ENCODE measurements at places on chromosomes 1 and 21. TPM values are rescaled to one million over a fixed set of nuclear protein-coding genes. Genes with fewer than 3 reads are reported as not detected.

GRCh38 chr1:166839600-166840308 is 479 bp downstream of the POGK start:
- peak; percentile 66 for DNase-seq

DNA sequence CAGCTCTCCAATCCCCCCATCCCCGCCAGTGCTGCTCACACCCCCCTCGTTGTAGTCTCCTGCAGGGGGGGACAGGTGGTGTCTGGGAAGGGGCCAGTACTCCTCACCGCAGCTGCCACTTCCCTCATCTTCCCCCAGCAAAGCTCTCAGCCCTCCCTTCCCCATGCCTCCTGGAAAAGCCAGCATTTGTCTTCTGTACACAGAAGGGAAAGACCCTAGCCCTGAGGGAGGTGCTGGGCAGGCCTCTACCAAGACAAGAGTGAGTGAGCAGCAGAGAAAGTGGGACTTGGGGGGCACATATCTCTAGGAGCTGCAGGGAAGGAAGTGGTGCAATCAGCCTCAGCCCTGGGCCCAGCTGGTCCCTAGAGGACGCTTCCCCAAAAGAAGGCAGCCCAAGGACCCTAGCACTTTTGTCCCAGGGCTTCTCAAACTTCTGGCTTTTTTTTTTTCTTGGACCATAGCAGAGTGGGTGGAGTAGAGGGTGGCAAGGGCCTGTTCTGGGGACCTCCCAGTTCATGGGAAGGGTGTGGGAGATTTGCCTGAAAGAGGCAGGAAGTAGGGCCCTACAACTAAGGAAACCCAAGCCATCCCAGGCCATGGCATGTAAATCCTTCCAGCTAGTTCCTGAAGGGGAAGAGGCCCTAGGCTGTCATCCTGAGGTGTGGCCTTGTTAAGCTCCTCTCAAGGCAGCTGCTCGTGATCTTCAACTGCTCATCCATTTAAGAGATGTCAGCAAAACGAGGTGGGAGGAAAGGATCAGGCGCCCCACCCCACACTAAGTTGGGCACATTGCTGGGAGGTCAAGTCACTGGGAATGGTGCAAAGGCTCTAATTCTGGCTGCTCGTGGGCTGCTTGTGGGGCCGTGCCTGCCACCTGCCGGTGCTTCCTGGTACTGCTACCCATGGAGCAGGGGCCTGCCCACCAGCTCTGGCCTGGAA is 12.6 kb downstream of the ZC3H12A start:
- peak; percentile 88 for DNase-seq

- DNase-seq = no peak
Observed at GRCh38 chr1:47618222-47618720, 180.4 kb downstream of the FOXD2 start.

DNA sequence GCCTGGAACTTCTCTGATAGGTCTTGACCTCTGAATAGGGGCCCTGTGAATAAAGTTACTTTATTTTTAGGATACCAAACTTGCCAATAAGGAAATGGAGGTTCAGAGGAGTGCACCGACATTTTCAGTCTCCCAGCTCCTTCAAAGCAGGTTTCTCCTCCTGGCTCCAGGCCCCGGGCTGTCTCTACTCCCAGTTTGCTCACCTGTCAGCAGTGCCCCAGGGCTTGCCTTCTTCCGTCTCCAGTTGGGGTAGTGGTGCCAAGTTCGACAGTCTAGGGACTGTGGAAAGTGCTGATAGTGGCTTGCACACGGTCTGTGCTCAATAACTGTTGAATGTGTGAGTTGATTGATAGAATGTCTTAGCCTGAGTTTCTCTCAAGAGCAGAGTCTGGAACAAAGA is 149.2 kb downstream of the ACTL8 start:
- no peak for DNase-seq

DNA sequence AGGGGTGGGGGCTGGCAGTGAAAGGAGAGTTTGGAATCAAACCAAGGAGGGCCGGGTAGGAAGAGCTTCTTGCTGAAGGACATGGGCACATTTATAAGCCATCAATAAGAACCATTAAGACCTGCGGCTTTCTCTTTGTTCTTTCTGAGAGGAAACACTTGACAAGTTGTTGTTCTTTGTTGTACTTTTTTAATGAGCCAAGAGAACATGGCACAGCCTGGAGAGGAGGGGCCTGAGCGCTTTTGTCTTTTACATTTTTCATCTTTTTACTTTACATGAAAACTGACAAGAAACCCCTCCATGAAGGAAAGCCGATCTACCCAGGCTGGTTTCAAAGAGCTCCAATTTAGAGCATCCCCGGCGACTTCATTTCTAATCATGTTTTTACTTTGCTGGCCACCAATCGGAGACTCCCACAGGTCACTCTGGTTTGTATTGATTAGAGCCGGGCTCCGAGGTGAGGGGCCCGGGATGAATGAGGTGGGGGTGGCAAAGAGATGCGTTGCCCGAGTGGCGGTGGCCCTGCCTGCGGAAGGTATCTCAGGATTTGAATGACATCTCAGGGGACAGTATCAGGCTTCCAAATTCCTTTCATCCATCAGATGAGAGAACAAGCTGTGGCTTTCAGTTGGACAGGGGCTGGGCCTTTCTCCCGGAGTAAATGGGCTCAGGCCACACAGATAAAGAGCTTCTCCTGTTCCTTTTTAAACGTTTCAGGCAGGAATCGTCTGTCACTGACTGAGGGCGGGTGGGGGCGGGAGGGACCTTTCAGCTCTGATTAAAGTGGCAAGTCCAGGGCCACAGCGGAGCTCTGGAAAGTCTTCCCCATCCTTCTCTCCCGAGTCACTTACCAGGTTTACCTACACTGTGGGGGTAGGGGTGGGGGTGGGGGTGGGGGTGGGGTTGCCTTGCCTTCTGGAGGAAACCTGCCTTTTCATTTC is 138.8 kb upstream of the ARHGEF16 start:
- DNase-seq = no peak

- no peak for DNase-seq
Observed at GRCh38 chr1:21592086-21592865, 76.9 kb downstream of the RAP1GAP start.

DNA sequence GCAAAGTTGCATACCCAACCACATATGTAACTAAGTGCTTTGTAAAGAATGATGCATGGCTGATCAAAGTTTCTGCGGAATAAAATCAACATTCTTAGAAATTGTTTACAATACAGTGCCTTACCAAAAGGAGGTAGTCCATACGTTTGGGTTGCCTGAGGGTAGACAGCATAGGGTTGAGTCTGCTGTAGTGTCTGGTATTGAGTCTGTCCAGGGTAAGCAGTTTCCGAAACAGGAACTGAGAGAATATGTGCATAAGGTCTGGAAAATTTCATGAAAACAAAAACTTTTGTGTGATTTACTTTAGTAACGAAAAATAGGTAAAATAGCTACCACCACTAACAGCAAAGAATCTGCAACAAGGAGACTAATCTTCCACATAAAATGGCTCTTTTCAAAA is 53.0 kb downstream of the EYA3 start:
- no peak for DNase-seq

DNA sequence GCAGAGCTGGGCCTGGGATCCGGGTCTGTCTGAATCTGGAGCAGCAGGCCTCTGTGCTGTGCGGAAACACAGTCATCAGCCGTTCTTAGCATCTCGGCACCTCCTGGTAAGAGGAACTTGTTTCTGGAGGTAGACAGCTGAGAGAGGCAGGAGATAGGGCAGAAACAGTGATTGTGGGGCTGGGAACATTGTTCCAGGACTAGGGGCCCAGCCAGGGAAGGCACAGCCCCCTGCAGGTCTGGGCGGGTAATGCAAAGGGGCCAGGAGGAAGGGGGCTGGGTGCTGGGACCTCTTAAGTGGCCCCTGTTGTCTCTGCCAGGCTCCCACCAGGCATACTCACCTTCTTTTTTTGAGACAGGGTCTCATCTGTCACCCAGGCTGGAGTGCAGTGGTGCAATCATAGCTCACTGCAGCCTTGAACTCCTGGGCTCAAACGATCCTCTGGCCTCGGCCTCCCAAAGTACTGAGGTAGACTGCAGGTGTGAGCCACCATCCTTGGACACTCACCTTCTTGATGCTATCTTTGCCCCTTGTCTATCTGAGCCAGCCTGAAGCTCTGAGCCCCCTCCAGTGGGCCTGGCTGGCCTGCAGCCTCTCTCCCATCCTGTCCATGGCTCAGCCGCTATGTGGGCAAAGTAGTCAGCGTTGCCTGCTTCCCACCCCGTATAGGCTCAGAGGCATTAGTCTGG is 134.3 kb upstream of the ZBTB40 start:
- peak; percentile 49 for DNase-seq

- no peak for DNase-seq
Observed at GRCh38 chr1:19597496-19598309, 46.4 kb upstream of the NBL1 start.

Gene PLEKHN1
- 11.9 TPM for total RNA-seq

Gene FCRL2
- 0.47 TPM for total RNA-seq

Gene GALE
- 97.9 TPM for total RNA-seq

Gene PERM1
- total RNA-seq = not detected

Gene PLA2G2A
- total RNA-seq = not detected

All from Calu3 (cell line).